Jurkat, Clone E6-1 (cell line): ENCODE measurements at places on chromosomes 7 and 10.
A peak's percentile ranks its signal among the peaks of the same experiment; 100 is the strongest.

DNA sequence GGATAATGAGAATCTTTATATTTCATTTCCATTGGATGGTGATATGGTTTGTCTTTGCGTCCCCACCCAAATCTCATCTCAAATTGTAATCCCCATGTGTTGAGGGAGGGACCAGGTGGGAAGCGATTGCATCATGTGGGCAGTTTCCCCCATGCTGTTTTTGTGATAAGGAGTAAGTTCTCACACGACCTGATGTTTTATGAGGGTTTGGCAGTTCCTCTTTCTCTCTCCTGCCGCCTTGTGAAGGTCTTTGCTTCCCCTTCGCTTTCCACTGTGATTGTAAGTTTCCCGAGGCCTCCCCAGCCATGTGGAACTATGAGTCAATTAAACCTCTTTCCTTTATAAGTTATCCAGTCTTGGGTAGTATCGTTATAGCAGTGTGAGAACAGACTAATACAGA is 59.4 kb downstream of the MTPN start:
- DNase-seq: no peak

DNA sequence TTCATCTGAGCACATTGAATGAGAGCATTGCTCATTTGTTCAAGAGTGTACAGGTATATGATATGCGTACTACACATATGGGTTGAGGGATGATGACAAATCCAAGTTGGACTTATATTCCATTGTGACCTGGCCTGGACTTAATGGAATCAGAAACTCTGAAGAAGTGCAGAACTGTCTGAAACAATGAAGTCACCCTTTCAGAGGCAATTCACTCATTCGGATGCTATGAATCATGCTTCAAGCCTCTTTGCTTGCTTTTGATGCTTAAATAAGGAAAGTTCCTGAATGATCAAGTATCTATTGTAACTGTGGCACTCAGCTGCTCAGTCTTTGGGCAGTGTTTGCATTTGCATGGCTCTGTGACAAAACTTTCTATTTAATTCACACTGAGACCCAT is 93.4 kb downstream of the ZNF365 start:
- DNase-seq: no peak

DNA sequence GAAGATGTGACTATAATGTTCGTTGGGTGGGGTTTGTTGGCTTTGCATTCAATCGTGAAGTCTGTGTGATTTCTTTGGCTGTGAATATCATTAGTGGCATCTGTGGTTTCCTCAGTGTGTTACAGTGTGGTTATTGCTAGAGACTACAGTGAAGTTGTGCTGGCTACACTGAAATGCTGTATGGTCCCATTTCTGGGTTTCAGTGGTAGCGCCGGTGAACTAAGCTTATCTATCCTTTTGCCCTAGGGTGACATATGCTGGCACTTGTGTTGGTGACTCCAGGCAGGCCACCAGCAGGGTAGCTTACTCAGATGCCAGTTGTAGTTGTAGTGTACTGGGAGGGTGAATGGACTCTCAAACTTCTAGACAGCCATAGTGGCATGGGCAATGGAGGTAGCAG is 259.5 kb downstream of the ANKRD30A start:
- peak; percentile 49 for DNase-seq

DNA sequence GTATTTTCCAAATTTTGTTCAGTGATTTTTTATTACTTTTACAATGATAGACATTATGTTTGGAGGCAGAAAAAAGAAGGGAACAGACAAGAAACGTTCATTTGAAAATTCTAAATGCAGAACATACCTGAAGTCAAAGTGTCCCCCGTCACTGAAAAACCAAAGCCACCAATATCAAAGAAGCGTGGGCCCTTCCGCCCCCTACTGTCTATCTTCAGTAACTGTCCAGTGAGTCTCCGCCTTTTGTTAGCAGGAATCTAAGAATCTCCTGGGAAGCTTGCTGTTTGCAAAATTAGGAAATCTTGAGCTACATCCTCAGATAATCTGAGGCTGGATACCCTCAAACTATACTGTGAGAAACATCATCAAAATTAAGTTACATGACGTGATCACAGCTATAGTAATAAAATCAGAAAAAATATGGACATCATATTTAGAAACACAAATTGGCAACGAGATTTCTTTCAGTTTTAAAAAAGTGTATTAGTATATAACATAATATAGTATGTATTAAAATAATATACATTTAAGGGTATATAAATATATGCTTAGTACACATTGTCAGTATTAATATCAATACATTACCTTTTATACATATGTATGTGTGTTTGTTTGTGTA is 169.3 kb upstream of the AKR1E2 start:
- DNase-seq: peak; percentile 19

GRCh38 chr7:114923403-114923713 is 1.5 kb downstream of the MDFIC start:
- DNase-seq: no peak

- DNase-seq: no peak
These were observed 235.0 kb downstream of the PAXIP1 start for GRCh38 chr7:154767821-154768415.
